Left hindlimb (tissue), 1 donor: ENCODE measurements at places on chromosomes 7 and 10.

- no peak for DNase-seq
Observed at GRCh38 chr7:98707076-98707475, 90.0 kb downstream of the NPTX2 start.

- peak; percentile 53 for DNase-seq
Observed at GRCh38 chr10:75108684-75109458, 2.6 kb upstream of the SAMD8 start.

GRCh38 chr7:46660402-46660980 lies 739.4 kb upstream of the IGFBP3 start:
- DNase-seq: no peak

- DNase-seq: no peak
Observed at GRCh38 chr7:31887006-31887405, 183.2 kb downstream of the PDE1C start.

DNA sequence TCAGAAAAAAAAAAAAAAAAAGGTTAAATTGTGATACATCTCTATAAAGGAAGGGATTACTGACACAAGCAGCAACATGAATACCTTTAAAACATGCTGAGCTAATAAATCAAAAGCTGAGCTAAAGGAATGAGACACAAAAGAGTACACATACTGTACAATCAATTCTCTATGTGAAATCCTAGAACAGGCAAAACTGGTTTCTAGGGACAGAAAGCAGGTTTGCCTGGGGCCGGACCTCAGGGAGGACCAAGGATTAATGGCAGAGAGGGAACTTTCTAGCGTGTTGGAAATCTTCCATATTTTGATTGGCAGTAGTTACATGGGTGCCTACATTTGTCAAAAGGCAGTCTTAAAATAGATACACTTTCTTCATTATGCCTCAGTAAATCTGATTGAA lies 52.5 kb downstream of the KLRG2 start:
- no peak for DNase-seq

- DNase-seq: no peak
Observed at GRCh38 chr7:74101061-74101681, 17.6 kb downstream of the LIMK1 start.

DNA sequence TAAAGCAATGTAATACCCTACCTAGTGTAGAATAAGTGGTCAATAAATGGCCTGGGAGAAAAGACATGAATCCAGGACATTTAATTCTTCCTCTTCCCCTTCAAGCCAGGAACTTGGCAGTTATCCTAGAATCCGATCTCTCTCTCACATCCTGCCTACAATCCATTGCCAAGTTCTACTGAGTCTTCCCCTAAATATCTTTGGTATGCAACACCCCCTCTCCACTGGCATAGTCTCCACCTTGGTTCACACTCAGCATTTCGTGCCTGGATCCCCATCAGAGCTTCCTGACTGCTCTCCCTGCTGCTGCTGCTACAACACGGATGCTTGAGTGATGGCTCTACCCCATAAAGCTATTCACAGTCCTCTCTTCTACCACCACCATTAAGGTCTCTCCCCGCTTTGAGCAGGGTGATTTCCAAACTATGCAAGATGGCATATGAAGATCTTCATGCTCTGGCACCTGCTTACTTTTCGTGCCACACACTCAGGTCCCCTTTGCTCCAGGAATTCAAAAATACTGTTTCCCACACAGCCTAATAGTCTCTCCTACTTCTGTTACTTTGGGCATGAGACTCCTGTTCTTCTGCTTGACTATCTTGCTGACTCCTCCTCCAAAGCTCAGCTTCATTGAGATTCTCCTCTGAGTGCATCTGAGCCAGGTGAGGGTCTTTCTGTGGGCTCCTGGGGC lies 4.8 kb downstream of the ANK3 start:
- peak; percentile 37 for DNase-seq

DNA sequence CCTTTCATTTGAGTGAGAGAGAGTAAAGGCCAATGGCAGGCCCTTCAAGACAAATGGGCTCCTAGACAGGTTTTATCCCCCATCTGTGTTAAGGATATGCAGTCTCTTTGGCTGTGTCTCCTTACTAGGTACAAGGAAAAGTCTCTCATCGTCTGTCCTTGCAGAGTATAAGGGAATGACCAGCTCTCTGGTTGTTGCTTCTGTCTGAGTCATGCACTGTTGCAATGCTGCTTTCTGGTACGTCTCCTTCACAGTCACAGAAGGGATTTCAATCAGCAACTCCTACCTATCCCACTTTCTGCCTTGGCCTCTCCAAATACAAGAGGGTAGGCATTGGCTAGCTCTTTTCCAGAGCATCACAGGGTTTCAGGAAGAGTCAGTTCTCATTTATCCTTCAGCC lies 48.1 kb downstream of the CTTNBP2 start:
- no peak for DNase-seq

- DNase-seq: no peak
Observed at GRCh38 chr10:8568401-8568800, 513.9 kb downstream of the GATA3 start.

GRCh38 chr10:132962623-132963429 lies 20.5 kb upstream of the CFAP46 start:
- no peak for DNase-seq

DNA sequence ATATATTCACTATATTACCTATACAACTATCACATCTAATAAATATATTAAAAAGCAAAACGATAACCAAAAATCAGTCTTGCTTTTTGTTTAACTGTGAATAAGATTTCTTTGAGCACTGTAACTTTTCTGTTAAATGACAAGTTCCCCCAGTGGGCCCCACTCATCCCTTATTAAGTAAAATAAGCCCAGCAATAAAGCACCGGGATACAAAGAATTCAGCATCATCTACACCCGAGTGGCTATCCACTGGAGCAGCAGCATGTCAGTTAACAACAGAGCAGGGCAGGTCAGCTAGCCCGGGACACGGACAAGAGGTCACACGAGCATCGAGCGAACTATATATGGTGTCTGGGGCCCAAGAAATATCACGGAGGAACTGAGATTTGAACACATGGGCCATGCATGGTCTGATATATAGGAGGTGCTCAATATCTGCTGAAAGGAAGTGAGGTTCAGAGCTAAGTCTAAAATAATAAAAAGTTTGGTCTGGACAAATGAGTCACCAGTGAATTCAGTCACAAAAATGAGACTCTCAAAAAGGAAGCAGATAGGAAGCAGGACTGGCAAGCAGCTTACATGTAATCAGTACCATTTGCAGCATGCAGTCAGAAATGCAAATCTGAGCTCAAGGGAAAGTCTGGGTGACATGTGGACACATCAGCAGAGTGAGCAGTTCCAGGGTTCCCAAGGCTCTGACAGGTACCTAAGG lies 4.1 kb downstream of the ERCC6 start:
- no peak for DNase-seq

DNA sequence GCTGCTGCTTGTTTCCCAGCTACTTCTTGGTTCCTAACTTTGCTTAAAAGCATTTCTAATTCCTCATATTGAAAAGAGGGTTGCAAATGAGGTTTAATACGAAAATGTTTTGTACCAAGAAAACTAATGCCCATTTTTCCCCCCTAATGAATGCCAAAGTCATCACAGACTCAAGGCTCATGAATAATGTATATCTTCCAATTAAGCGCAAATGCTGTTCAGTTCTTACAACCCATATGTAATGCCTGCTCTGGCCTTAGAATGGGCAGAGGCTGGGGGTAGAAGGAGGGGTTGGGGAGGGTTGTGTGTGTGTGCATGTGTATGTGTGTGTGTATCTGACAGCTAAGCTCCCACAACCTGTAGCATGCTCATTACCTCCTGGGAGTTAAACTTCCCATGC lies 901.7 kb downstream of the KCNMA1 start:
- DNase-seq: no peak

DNA sequence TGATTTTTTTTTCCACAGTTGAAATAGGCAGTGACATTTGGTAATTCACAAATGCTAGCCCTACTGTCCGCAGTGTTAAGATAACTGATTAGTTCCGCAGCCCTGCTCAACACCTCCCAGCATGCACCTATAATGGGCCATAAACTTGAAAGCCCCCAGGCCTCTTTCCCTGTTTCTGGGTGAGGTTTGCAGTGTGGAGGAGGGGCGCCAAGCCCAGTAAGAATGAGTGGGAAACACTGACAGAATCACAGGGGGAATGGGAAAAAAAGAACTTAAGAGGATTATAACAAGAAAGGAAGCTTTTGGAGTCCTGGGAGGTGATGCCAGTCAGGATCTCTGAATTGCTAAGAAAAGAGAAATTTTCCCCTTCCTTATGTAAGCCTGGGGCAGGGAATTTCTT lies 39.6 kb upstream of the SP8 start:
- DNase-seq: no peak

DNA sequence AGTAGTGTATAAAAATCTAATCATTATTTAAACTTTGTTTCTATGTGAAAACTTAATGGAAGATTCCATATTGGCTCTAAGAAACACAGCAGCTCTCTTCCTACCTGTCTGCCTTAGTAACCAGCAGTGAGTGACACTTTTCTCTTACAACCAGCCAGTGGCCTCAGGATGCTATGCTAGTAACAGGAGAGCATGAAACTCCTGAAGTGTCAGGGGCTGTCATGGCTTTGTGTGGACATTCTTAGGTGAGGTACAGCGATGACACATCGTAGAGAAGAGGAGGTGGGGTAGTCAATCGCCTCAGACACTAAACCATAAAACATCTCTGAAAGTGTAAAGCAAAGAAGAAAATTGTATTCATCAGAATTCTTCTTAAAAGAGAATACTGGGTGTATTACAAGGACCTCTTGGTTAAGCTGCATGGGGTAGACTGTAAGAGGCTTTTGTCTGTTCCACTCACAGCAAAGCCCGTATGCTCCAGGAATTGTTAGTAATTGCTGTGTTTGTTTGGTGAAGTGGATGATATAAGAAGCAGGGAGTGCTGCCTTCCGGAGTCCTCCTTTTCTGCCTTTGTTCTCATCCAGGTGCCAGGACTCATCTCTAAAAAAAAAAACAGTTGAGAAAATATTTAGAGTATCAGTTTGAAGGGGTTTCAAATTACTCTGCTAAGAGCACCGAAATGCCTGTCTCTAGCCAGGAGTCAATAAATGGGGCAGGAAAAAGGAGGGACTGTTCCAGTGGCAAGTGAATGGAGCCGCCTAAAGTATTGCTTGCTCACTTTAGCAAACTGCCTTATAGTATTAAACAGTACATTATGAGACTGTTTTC lies 518.8 kb downstream of the CNTNAP2 start:
- DNase-seq: no peak

DNA sequence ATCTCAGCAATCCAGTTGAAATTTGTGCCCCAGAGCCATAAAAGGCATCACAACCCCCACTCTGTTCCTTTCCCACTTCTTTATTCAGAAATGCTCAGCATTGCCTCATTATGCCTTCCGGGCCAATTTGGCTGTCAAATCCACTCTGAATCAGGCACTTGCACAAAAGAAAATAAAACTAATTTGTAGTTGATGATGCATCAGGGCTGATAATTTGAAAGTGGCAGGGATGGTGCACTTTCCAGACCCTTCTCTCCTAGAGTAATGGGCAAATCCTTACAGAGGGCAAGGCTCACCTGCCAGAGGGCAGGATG lies 147.9 kb upstream of the PDE1C start:
- DNase-seq: no peak

- DNase-seq: no peak
Observed at GRCh38 chr7:9028012-9028411, 594.6 kb downstream of the NXPH1 start.

GRCh38 chr10:42933448-42934340 lies 143.2 kb upstream of the RET start:
- DNase-seq: peak; percentile 77

GRCh38 chr10:30114881-30115625 lies 55.7 kb upstream of the JCAD start:
- DNase-seq: peak; percentile 55

- DNase-seq: no peak
Observed at GRCh38 chr10:33216661-33217427, 117.6 kb downstream of the NRP1 start.

DNA sequence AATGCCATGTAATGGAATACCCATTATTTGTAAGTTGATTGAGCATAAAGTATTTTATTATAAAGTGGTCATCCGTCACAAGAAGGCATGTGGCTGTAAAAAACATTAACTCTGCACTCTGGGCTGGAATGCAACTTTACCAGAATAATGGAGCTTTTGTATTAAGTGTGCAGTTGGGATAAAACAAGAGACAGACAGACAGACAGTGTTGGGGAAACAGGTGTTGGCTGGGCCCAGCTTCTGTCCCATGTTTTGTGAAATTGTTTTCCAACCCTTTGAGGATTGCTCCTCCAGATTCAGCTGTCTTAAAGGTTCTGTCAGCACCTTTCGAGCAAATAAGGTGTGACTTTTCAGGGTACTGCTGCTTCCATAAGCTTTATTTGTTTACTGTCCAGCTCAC lies 67.9 kb upstream of the NFKB2 start:
- DNase-seq: no peak

- DNase-seq: no peak
Observed at GRCh38 chr10:120735773-120736371, 115.3 kb upstream of the WDR11 start.

- no peak for DNase-seq
Observed at GRCh38 chr10:121921238-121921931, 6.4 kb downstream of the ATE1 start.

DNA sequence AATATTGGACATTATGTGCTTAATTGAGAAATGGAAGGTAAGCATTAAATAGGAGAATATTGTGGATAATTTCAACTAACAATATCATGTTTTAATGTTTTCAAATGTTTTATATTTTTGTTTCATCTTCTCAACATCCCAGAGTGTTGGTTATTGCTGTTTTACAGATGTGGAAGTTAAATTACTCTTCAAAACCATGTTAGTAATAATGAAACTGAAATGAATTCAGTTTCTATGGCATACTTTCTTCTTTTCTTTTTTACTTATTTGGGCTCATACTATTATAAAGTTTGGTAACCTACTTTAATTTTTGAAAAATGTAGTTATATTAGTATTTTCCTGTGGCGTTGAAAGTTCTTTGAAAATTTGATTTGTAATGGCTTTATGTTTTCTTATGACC lies 4.2 kb downstream of the GLRX3 start:
- DNase-seq: no peak

GRCh38 chr7:84049071-84049836 lies 145.3 kb downstream of the SEMA3A start:
- DNase-seq: no peak

DNA sequence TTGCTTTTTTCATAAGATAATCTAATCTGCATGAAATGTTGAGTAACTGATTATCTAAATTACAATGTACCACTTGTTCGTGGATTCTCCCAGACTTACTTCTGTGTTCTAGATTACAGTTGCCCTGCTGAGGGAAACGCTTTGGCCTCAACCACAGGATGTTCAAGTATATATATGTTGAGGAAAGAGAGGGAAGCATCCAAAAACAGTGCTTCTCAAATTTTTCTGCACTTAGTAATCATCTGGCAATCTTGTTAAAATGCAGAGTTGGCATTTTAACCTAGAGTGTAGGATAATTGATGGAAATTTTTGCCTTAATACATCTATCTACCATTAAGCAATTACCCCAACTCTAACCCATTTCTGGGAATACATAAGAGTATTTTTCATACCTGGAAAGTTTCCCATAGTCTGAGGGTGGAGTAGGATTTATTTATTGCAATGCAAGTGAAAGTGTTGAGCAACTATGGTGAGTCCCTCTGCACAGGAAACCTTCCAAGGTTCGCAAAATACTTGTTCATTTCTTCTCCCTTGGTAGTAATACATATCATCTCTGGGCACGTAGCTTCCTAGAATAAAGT lies 59.6 kb upstream of the C1GALT1 start:
- DNase-seq: peak; percentile 47
